ENCODE measurements at places on chromosomes 3 and 15.

DNA sequence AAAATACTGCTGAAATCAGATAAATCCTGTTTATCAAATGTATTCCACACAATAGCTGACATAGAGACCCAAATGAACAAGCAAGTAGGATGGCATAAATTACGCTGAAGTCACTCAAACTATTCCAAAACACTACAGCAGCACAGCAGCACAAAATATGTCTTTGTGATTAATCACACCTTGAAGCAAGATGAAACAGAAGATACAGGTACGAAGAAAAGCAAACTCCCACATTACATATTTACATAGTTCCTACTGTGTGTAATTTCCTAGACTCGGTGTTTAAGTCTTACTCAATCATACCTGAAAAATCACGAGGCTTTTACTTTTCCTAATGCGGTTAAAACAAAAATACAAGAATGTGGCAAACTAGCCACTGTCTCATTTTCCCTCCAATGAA lies 38.3 kb downstream of the CHSY1 start:
- DNase-seq, result no peak

DNA sequence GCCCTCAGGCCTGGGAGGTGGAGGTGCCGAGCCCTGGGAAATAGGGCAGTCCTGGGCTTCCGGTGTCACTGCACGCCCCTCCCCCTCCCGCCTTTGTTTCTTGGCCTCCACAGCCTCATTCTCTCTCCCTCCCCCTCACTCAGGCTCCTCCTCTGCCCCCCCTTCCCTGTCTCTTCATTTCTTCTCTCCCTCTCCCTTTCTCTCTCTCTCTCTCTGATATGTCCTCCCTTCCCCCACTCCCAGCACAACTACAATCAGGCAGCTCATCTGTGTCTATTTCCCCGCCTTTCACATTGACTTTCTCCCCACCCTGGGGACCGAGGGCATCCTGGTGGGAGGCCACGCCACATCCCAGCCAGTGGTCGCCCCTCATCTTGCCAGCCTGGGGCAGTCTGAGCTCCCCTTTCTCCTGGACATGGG lies 40.2 kb downstream of the IDH2 start:
- DNase-seq, result no peak

GRCh38 chr3:58392181-58392580 lies 41.5 kb downstream of the PDHB start:
- no peak for DNase-seq

DNA sequence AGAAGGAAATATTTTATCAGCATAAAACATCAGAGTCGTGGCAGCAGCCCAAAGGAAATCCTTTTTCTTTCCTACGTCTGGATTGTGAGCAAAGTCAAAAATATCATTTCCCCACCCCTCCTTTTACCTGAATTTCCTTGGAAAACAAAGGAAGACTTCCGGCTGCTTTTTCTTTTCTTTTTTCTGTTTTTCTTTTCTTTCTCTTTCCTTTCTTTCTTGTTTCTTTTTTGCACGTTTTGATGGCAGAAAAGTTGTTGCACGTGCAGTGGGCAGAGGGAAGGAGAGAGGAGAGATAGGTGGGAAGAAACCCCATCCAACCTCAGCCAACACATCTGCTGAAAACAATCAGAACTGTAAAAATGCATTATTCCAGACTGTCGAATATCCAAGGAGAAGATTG lies 544 bp upstream of the MYO1E start:
- DNase-seq, result no peak

DNA sequence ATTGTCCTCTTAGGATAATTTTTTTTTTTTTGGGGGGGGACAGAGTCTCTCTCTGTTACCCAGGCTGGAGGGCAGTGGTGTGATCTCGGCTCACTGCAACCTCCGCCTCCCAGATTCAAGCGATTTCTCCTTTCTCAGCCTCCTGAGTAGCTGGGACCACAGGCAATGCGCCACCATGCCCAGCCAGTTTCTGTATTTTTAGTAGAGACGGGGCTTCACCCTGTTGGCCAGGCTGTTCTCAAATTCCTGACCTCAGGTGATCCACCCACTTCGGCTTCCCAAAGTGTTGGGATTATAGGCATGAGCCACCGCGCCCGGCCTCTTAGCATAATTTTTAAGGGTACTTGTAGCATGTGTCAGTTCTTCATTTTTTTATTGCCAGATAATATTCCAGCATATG lies 122.6 kb downstream of the FNDC3B start:
- no peak for DNase-seq

GRCh38 chr3:12929801-12930200 lies 88.4 kb upstream of the RPL32 start:
- DNase-seq, result no peak

DNA sequence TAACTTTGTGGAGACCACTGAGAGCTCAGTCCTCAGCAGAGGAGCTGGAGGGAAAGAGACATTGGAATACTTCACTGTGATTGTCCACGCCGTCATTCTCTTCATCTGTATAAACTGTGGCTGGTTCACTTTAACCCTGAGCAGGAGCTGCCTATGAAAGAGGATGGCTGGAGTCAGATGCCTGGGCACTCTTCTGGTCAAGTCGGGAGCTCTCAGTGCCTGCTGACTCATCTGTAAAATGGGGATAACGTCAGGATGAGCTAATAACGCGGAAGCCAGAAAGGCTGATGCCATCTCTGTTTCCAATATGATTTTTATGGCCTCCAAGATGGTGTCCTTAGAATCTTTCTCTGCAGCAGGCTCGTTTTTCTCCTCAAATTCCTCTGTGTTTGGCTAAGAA lies 51.6 kb upstream of the MRPS22 start:
- no peak for DNase-seq

DNA sequence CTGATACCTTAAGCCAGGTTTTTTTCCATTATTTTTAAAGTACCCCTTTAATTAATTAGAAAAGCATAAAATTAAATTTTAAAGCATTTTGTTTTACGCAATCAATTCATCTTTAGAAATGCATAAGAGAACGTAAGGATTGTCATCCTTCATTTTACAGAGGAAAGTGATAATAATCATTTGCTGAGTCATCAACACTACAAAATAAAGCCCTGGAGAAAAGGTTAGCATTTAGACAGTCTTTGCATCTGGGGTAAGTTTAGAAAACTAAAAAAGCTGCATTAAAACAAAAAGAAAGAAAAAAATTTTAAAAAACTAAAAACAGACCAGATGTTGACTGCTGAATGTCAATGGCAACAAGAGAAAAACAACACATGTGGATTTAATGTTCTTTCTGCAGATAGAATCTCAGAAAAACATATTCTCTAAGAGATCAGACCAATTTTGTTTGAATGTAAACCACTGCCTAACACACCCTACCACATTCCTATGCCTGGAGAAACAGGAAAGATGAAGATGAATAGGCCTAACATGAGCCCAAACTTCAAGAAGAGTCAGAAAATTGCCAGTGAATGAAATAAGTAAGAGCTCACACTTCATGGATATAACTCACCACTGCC lies 59.9 kb downstream of the SUCNR1 start:
- no peak for DNase-seq

GRCh38 chr3:193742628-193743027 lies 149.6 kb downstream of the OPA1 start:
- DNase-seq, result no peak

All from esophagus squamous epithelium (tissue), 5 donors.